Activated CD4-positive, alpha-beta T cell treated with anti-CD3 and anti-CD28 coated beads, Interleukin-2, amount 50 U/mL, for 48 hours (primary cell): ENCODE measurements at places on chromosomes 7 and 10.

DNA sequence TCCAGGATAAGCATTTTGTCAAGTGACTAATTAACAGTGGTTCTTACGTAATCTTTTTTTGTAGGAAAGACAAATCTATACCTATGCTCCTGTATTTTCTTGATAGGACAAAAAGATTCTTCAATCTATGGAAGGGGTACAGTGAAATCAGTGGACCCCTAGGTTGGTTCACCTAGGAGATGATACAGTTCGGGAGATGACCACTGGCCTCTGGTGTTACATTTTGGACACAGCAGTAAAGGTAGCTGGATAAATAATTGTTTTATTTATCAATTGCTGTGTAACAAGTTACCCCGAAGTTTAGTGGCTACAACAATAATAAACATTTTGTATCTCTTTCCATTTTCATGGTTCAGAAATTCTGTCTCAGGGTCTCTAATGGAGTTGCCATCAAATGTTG is 288.2 kb upstream of the MAGI2 start:
- no peak for DNase-seq

GRCh38 chr10:65534771-65535170 is 1391.1 kb upstream of the LRRTM3 start:
- DNase-seq = no peak

DNA sequence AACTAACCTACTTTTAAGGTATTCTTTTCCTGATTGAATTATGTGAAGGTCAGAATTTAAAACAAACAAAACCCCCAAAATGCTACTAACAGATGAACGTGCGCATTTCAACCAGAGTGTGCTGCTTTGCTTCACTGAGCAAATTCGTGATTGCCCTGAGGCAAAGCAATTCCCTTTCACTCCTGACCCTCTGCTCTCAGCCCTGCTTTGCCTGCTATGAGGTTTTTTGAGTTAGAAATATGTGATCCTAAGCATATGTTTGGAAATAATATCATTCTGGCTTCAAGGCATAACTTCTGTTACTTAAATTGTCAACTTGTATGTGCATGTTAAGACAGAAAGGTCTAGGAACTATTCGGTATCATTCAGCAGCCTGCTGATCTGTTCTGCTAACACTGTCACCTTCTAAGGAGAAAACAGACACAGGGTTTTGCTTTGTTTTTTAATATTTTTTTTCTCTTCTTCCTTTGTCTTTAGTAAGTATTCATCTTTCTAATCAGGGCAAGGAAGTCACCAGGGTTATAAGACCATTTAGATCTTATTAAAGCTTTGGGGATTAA is 124.2 kb downstream of the GNAT3 start:
- no peak for DNase-seq

- DNase-seq = no peak
These were observed 9.7 kb upstream of the EDRF1 start for GRCh38 chr10:125709553-125710474.

DNA sequence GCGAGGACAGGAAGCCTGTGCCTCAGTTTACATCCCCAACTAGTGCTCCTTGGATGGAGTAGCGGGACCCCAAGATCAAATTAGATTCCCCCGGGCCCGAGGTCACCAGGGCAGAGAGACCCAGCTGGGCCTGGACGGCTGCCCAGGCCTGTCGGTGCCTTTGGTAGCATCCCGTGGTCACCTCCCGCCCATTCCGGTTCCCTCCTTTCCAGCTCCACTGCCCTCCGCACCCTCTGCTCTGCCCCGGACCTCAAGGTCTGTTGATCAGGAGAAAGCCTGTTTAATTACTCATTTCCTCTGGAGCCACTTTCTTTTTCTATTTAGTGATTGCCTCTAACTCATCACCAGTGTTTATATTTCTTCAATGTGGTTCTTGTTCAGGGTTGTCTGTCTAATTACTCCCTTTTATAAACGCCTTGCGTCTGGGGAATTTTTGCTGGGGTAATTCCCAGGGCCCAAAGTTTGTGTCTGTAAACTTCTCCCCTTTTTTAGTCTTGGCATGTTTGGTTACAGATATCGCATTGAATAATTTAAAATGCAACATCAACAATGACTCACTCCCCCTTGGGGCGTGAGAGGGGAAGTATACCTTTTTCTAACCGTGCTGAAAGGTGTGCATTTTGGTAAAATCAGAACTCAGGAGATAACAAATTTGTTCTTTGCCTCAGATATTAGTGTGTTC is 1.9 kb downstream of the FOXK1 start:
- DNase-seq = peak; percentile 53

GRCh38 chr10:113745374-113745773 is 6.1 kb upstream of the PLEKHS1 start:
- no peak for DNase-seq

GRCh38 chr7:129366-130221 is 62.8 kb upstream of the FAM20C start:
- DNase-seq = no peak

DNA sequence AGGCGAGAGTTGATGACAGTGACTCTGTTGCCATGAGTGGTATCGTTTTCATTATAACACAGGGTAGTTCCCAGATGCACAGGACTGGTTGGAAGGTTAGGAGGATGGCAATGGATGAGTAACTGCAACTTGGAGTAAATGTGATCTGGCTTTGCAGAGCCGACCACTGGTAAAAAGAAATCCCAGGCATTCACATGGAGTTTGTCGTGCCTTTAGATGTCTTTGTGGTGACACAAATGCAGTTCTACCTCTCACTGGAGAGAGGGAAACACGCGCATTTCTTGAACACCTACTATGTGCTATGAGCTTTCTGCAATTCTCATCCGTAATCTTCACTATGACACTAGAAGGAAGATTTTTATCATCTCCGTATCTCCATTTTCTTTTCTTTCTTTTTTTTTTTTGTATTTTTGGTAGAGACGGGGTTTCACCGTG is 1.7 kb upstream of the MNX1 start:
- no peak for DNase-seq

DNA sequence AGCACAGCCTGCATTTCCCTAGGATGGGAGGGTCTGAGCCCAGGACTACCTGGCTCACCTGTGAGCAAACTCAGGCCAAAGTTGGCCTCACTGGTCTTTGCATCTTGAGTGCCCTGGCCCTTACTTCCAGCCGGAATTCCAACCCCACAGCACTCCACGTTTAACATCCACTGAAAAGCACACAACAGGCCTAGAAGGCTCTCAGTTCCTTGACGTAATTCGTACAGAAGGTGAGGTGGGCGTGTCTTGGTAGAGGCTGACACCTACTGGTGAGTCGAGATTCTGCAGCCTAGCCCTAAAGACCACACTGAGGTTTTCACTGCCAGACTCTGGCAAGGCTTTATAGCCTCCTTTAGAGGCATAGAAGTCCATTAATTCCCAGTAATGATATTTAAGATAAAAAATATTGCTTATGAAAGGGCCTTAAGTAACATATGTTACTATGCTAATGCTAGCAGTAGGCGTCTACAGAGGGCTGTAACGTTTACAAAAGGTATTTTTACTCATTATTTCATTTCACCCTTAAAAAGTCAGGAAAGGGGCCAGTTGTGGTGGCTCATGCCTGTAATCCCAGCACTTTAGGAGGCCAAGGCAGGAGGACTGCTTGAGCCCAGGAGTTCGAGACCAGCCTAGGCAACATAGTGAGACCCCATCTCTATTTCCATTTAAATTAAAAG is 95.8 kb downstream of the HIP1 start:
- DNase-seq = peak; percentile 78

DNA sequence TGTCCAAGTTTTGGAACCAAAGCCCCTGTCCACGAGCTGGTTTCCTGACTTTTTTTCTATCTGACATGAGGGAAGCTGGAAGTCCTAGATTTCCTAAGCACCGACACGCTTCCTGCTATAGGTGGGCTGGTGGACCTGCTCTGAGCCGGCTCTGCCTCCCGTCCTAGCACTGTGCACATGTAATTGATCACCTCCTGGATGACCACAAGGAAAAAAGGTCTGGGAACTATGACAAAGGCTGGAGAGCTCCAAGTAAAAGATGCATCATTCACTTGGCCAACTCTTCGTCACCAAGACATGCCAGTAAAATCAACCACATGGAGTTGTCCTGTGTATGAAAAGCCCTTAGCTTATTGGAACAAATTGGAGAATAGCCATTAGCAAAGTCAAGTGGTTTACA is 104.8 kb downstream of the ITIH5 start:
- DNase-seq = no peak

DNA sequence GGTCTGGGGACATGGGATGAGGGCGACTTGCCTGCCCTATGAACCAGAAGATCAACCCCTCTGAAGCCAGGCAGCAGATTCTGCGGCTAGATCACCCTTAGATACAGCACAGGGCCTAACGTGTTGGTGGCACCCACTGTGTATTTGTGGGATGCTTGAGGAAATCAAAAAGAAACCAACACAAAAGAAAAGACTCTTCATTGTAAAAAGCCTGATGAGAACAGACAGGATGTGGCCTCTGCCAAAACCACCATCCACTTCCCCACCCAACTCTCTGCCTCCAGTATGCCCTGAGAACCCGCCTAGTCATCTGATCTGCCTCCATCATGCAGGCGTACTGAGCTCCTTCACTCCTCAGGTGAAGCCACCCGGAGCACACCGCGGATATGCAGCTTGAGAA is 97.2 kb upstream of the INSYN2A start:
- DNase-seq = peak; percentile 30

GRCh38 chr10:47040041-47040491 is 128.8 kb downstream of the PTPN20 start:
- DNase-seq = no peak

- DNase-seq = no peak
These were observed 49.3 kb downstream of the ICA1 start for GRCh38 chr7:8212638-8213037.

DNA sequence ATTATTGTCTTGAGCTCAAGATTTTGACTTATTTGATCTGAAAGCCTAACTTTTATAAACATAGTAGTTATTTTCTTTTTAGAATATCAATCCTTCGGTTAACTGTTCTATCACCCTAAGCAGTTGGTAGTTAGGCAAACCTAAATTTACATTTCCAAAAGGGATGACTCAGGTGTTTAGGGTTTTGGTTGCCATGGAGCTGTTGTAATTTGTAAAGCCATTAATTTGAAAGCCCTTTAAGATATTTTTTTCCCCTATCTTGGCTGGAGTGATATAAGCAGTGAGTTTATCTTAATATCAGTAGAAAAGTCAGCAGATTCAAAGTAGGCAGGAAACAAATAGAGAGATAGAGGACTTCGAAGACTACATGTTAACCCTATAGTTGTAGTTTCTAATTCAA is 1472.6 kb upstream of the CELF2 start:
- no peak for DNase-seq

DNA sequence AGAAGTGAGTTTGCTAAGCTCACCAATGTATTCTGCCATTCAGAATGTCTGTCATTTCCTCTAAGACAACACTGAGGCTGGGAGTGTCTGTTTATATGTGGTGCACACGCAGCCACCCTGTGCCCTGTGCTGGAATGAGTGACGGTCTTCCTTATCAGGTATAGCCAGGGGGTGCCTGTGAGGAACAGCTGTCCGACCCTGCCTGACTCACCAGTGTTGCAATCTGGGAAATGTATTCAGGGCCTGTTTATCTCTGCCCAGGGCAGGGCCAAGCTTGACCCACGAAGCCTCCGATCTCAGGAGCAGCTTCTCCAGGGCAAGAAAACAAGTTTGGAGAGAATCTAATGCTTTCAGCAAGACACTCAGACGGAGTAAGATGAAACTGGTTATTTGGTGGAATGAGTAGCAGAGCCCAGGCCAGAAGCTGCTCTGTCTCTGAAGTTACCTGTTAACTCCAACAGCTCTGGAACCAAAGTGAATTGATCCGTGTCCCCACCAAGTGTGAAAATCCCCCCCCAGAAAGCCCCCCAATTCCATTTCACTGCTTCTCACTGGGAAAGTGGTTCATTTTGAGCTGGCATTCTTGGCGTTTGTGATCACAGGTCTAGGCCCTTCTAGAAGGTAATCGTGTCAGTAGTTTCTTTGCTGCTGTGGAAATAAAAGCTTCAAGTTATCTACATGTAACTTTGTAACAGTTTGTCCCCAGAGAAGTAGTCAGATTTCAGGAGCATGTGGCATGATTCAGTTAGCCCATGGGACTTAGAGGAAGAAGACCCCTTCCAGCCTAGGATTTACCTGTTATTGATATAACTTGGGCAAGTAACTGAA is 6.1 kb upstream of the UBE2H start:
- no peak for DNase-seq

GRCh38 chr10:48249763-48250351 is 24.6 kb downstream of the FRMPD2 start:
- no peak for DNase-seq

GRCh38 chr10:60171436-60172013 is 218.2 kb downstream of the ANK3 start:
- no peak for DNase-seq

- no peak for DNase-seq
These were observed 23.9 kb downstream of the MACC1 start for GRCh38 chr7:20193242-20193777.

- no peak for DNase-seq
These were observed 243.0 kb downstream of the BICC1 start for GRCh38 chr10:58755677-58756076.

- DNase-seq = no peak
These were observed 456.5 kb downstream of the GATA3 start for GRCh38 chr10:8511026-8511425.

GRCh38 chr10:47065903-47066302 is 154.7 kb downstream of the PTPN20 start:
- DNase-seq = no peak

GRCh38 chr7:31778296-31778695 is 91.3 kb downstream of the PPP1R17 start:
- DNase-seq = no peak

DNA sequence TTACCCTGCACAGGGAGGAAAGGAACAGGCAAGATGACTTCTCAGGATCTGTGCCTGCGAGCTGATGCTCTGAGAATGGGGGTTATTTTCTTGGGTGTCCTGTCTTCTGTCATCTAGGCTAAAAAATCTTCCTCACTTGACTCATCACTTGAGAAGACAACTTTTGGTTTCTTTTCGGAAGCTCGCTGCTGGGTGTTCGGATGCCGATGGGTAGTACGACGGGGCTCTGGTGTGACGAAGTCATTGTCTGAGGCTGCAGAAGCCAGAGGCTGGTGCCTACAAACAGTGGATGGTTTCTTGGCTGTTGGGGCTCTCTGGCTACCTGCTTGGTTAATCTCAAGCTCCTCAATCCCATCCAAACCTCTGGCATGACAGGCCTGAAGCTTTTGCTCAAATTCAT is 92.2 kb downstream of the NPSR1 start:
- no peak for DNase-seq

- no peak for DNase-seq
These were observed 82.0 kb downstream of the FOXL3 start for GRCh38 chr7:371779-372545.

DNA sequence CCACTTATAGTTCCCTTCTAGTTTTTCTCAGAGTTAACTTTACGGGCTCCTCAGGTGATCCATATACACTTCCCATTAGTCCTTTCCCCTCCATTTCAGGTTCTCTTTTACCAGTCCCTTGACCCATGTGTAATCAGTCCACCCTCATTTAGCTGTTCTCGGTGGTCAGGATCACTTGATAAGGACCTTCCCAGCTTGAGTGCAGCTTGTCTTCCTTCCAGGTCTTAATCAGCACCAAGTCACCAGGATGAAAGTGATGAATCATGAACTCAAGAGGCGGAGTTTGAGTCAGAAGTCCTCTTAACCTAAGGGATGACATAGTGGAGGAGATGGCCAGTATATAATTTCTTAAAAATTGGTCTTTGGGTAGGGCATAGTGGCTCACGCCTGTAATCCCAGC is 63.1 kb upstream of the CNTNAP2 start:
- no peak for DNase-seq

- DNase-seq = no peak
These were observed 404.2 kb upstream of the RNF32 start for GRCh38 chr7:156236181-156236889.
